ENCODE measurements at places on chromosomes 7 and 10.

DNA sequence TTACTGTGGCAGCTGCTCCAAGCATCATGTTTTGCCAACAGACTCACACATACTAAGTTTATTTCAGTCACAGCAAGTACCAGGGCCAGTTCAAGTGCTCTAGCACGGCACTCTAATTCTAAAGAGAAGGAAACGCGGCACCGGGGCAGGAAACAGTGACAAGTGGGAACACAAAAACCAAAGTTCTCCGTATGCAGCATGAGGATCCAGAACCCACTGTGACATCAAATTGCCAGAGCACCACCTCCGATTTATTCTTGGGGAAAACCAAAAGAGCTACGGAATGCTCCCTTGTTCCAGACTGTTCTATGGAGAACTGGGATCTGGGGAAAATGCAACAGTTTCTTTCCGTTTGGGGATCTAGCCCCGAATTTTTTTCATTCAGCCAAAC, 448 bp upstream of the PTER start:
- H3K27me3 ChIP-seq = no peaks in the 10 kb centered on the region
- DNase-seq = no peak
- peak overlapping the region; percentile 85 for H3K4me3 ChIP-seq
- no peak overlapping the region for H3K27ac ChIP-seq
- H3K36me3 ChIP-seq = peaks cover 10% of the 10 kb centered on the region

DNA sequence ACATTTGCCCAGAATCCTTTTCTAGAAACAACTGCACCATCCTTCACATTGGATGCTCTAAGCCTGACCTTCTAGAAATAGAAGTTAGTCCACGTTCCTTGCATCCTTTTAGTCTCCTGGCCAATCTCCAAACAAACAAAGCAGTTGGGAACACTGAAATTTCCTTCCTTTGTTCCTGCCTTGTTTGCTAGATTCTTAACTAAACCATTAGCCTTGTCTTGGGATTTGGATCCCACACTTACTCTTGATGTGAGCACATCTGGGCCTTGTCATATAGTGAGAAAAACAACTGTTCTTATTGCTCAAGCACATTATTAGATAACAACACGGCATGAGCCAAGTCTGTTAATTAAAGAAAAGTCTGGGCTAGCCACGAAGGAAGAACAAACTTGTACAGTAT, 319.3 kb upstream of the GHITM start:
- no peak for DNase-seq
- no peaks in the 10 kb centered on the region for H3K4me1 ChIP-seq
- H3K27ac ChIP-seq = no peak overlapping the region
- H3K4me3 ChIP-seq = no peak overlapping the region
- H3K36me3 ChIP-seq = no peaks in the 10 kb centered on the region

DNA sequence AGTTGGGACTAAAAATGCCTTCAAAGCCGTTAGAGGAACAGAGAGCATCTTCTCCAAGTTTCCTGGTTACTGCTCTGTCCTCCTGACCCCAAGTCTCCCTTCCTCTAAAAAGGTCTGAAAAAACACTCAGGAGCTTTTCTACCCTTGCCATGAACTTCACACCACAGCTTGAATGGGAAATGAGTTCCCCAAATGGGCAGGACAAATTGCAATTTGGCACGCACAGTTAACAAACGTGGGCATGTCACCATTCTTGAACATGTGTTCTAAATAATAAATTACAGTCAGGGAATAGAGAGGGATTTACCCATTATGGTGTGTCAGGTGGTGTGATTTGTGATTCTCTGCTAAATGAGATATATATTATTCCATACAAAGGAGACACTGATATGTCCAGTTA, 91.2 kb upstream of the WNT16 start:
- no peaks in the 10 kb centered on the region for H3K4me1 ChIP-seq
- no peak overlapping the region for H3K4me3 ChIP-seq
- no peaks in the 10 kb centered on the region for H3K27me3 ChIP-seq
- H3K27ac ChIP-seq = no peak overlapping the region
- DNase-seq = no peak
- H3K36me3 ChIP-seq = no peaks in the 10 kb centered on the region

DNA sequence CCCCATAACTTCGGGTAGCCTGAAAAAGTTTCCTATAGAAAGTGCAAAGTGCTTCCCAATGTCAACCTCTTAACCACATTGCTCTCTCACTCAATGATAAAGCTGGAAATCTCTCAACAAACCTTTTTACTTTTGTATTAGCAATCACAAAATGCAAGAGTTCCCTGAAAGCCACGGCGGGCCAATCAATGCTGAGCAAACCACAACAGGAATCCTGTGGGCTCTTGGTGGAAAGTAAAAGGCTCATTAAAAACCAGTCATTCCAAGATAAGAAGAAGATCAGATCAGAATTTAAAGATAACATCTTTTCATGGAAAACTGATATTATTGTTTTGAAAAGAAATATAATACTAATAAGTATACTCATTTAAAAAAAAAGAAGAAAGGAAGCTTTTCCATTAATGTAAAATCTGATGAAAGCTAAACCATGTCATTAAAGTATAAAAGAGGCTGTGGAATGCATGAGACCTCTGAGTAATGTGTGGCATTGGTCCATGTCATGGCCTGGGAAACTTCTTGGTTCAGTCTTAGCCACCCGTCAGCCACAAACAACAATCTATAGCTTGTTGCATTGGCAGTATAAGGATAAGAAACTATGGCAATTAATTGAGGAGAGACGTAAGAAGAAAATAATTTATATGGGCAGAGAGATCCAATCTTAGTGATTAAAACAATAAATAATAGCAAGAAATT, 1066.1 kb upstream of the SORCS1 start:
- no peak overlapping the region for H3K27ac ChIP-seq
- no peaks in the 10 kb centered on the region for H3K4me1 ChIP-seq
- no peaks in the 10 kb centered on the region for H3K27me3 ChIP-seq
- no peaks in the 10 kb centered on the region for H3K36me3 ChIP-seq
- no peak for DNase-seq
- H3K4me3 ChIP-seq = no peak overlapping the region

- peaks cover 37% of the 10 kb centered on the region for H3K4me1 ChIP-seq
- H3K4me3 ChIP-seq = no peak overlapping the region
- no peak overlapping the region for H3K27ac ChIP-seq
Observed at GRCh38 chr10:103280506-103280905, 3.6 kb downstream of the INA start.

DNA sequence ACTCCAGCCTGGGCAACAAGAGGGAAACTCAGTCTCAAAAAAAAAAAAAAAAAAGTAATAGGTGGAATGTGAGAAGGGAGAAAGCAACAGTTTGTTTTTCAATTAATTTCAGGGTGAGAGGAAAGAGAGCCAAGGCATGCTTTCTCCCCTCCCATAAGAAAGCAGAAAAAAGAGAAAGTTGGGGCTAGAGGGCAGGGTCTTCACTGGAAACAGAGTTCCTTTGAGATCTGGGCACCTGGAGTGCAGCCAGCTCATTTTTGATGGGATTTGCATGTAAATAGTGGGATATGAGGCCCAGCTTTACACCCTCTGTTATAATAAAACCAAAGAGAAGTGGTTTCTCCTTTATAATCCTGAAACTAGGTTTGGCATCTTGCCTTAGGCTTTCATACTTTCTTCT, 13.8 kb upstream of the STOX1 start:
- no peaks in the 10 kb centered on the region for H3K27me3 ChIP-seq
- H3K36me3 ChIP-seq = no peaks in the 10 kb centered on the region
- no peak for DNase-seq
- H3K4me3 ChIP-seq = no peak overlapping the region
- H3K27ac ChIP-seq = no peak overlapping the region

DNA sequence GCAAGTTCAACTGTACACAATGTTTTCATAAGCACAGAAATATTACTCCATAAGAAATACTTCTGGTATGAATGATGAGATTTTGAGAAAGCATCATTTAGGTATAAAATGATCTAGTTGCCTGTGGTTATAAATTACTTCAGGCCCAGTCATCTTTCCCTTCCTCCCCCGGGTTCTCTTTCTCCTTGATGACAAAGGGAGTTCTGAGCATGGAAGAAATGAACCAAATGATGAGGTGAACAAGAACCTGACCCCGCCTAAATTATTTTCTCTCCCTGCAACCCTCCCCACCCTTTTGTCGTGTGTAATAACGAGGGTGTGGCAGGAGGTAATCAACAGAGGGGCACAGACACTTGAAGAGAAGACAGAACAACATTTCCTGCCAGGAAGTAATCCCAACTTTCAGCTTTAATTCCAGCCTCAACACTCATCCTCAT, 319.6 kb upstream of the SP8 start:
- no peaks in the 10 kb centered on the region for H3K36me3 ChIP-seq
- H3K4me1 ChIP-seq = no peaks in the 10 kb centered on the region
- no peaks in the 10 kb centered on the region for H3K27me3 ChIP-seq
- H3K27ac ChIP-seq = no peak overlapping the region
- H3K4me3 ChIP-seq = no peak overlapping the region

DNA sequence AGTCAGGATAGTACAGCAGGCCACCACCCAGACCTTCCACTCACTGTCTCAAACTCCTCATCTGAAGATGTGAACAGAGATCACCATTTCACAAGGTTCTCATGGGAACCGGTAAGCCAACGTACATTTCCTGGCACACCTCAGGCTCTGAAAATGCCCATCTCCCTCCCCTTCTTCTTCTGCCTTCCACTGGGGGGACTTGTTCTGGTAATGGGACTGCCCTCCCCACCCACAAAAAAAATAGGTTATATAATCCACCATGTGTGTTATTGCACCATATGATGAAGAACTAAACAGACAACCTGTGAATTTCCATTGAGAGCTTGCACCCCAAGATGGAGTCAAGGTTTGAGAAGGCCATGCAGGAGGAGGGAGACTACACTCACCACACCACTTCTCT, 42.1 kb upstream of the IKZF1 start:
- no peaks in the 10 kb centered on the region for H3K27me3 ChIP-seq
- DNase-seq = no peak
- no peak overlapping the region for H3K27ac ChIP-seq
- H3K4me3 ChIP-seq = peak overlapping the region; percentile 7
- H3K4me1 ChIP-seq = peaks cover 50% of the 10 kb centered on the region

- H3K4me3 ChIP-seq = no peak overlapping the region
- H3K27ac ChIP-seq = no peak overlapping the region
- peaks cover 29% of the 10 kb centered on the region for H3K4me1 ChIP-seq
- no peaks in the 10 kb centered on the region for H3K36me3 ChIP-seq
Observed at GRCh38 chr10:100732241-100732596, 13.2 kb upstream of the PAX2 start.

DNA sequence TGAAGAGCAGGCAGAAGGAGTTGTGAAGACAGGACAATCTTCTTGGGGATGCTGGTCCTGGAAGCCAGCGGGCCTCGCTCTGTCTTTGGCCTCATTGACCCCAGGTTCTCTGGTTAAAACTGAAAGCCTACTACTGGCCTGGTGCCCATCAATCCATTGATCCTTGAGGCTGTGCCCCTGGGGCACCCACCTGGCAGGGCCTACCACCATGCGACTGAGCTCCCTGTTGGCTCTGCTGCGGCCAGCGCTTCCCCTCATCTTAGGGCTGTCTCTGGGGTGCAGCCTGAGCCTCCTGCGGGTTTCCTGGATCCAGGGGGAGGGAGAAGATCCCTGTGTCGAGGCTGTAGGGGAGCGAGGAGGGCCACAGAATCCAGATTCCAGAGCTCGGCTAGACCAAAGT, 1.5 kb downstream of the CHPF2 start:
- H3K4me1 ChIP-seq = peaks cover 20% of the 10 kb centered on the region
- no peaks in the 10 kb centered on the region for H3K27me3 ChIP-seq
- H3K36me3 ChIP-seq = peaks cover 48% of the 10 kb centered on the region
- peak overlapping the region; percentile 93 for H3K27ac ChIP-seq
- no peak overlapping the region for H3K4me3 ChIP-seq
- DNase-seq = no peak

DNA sequence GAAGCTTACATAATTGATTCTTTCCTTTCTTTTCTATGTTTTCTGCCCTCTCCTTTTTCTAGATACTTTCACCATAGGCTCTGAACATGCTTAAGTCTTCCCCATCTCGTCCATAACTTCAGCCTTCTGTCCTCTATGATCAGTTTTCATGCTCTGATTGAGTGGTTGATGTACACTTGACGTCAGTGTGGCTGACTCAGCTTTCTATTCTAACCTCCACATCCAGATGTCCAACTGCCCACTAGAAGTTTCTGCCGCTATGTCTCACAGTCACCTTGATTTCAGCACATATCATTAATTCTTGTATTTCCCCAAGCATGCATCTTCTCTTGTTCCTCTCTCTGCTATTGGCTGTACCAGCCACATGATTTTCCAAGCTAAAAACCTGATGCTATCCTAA, 15.0 kb downstream of the CDK14 start:
- H3K27me3 ChIP-seq = no peaks in the 10 kb centered on the region
- DNase-seq = no peak
- no peaks in the 10 kb centered on the region for H3K36me3 ChIP-seq
- H3K4me1 ChIP-seq = peaks cover 9% of the 10 kb centered on the region

GRCh38 chr10:5151076-5151475, 33.9 kb downstream of the AKR1C8 start:
- DNase-seq = no peak
- no peaks in the 10 kb centered on the region for H3K4me1 ChIP-seq
- no peak overlapping the region for H3K4me3 ChIP-seq
- H3K36me3 ChIP-seq = no peaks in the 10 kb centered on the region
- no peak overlapping the region for H3K27ac ChIP-seq
- H3K27me3 ChIP-seq = no peaks in the 10 kb centered on the region

- no peak for DNase-seq
- H3K27ac ChIP-seq = no peak overlapping the region
- no peaks in the 10 kb centered on the region for H3K36me3 ChIP-seq
- no peak overlapping the region for H3K4me3 ChIP-seq
- no peaks in the 10 kb centered on the region for H3K27me3 ChIP-seq
Observed at GRCh38 chr7:136186281-136186680, 209.1 kb upstream of the MTPN start.

- no peak overlapping the region for H3K27ac ChIP-seq
- H3K4me1 ChIP-seq = no peaks in the 10 kb centered on the region
- no peak overlapping the region for H3K4me3 ChIP-seq
- H3K36me3 ChIP-seq = no peaks in the 10 kb centered on the region
- no peak for DNase-seq
- no peaks in the 10 kb centered on the region for H3K27me3 ChIP-seq
Observed at GRCh38 chr10:12635127-12635541, 285.8 kb downstream of the CAMK1D start.

- H3K36me3 ChIP-seq = no peaks in the 10 kb centered on the region
- DNase-seq = no peak
- peak overlapping the region; percentile 85 for H3K27ac ChIP-seq
- peaks cover 19% of the 10 kb centered on the region for H3K4me1 ChIP-seq
- H3K27me3 ChIP-seq = no peaks in the 10 kb centered on the region
Observed at GRCh38 chr7:93117327-93117726, 452 bp downstream of the SAMD9 start.

- H3K4me1 ChIP-seq = no peaks in the 10 kb centered on the region
- H3K27me3 ChIP-seq = no peaks in the 10 kb centered on the region
- no peaks in the 10 kb centered on the region for H3K36me3 ChIP-seq
- H3K4me3 ChIP-seq = no peak overlapping the region
- no peak for DNase-seq
Observed at GRCh38 chr7:146991596-146991995, 875.0 kb downstream of the CNTNAP2 start.
